ENCODE measurements at places on chromosomes 1 and 21. TPM values are rescaled to one million over a fixed set of nuclear protein-coding genes. Genes with fewer than 3 reads are reported as not detected.
A peak's percentile ranks its signal among the peaks of the same experiment; 100 is the strongest.

GRCh38 chr1:203899869-203900714 lies 38.7 kb downstream of the SNRPE start:
- H3K4me3 ChIP-seq, result no peak overlapping the region
- no peaks in the 10 kb centered on the region for H3K4me1 ChIP-seq
- H3K27me3 ChIP-seq, result peaks cover 1% of the 10 kb centered on the region
- no peak for DNase-seq
- H3K27ac ChIP-seq, result no peak overlapping the region
- H3K36me3 ChIP-seq, result peaks cover 3% of the 10 kb centered on the region

- DNase-seq, result no peak
- no peak overlapping the region for H3K4me3 ChIP-seq
- no peaks in the 10 kb centered on the region for H3K4me1 ChIP-seq
- no peak overlapping the region for H3K27ac ChIP-seq
- no peaks in the 10 kb centered on the region for H3K27me3 ChIP-seq
Measured at GRCh38 chr1:176829261-176829660, 335.3 kb downstream of the ASTN1 start.

GRCh38 chr1:62437273-62437940 lies 558 bp downstream of the USP1 start:
- peak; percentile 57 for DNase-seq
- peaks cover 31% of the 10 kb centered on the region for H3K36me3 ChIP-seq
- H3K4me3 ChIP-seq, result peak overlapping the region; percentile 96
- peaks cover 57% of the 10 kb centered on the region for H3K4me1 ChIP-seq
- peak overlapping the region; percentile 99 for H3K27ac ChIP-seq

The SPRR1A gene
- total RNA-seq, result not detected

DNA sequence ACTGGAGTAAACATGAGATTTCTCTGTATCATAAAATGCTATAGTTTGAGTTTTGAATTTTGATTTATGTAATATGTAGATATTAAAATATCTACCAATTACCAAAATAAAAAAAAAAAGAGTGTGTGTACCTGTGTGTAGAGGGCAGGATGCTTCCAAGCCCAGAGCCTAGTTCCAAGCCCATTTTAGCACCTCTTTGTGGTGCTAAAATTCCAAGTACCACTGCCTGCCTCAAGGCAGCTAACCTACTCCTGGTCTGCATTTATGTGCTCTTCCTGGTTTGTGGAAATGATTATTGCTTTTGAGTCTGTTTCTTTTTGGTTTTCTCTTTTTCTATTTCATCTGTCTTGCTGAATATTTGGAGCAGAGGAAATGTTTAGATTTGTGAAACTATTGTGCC lies 8.7 kb upstream of the POU2F1 start:
- H3K27ac ChIP-seq, result no peak overlapping the region
- no peak for DNase-seq
- peaks cover 7% of the 10 kb centered on the region for H3K4me1 ChIP-seq
- H3K27me3 ChIP-seq, result no peaks in the 10 kb centered on the region
- no peak overlapping the region for H3K4me3 ChIP-seq
- no peaks in the 10 kb centered on the region for H3K36me3 ChIP-seq

DNA sequence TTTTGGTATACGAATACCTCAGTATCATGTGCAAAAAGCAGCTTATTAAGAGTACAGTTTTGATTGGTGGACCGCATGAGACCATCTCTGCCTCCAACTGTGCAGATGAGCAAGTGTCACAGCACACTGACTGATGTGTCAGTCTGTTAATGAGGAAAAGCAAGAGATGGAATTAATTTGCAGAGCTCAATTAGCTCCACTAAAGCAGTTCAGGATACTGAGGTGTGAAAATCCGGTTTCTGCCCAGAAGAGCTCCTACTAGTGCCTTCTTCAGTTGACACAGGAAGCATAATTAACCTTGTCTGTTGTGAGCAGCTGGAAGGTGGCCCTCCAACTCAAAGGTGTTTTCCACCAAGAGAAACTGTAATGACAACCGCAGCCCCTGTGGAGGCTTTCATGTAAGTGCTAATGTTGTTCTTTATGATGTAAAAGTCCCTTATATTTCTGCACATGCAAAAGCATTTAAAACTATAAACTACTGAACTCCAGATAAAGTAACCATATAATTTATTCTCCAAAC lies 44.3 kb downstream of the PCNX2 start:
- no peak overlapping the region for H3K4me3 ChIP-seq
- DNase-seq, result no peak
- no peaks in the 10 kb centered on the region for H3K27me3 ChIP-seq
- no peak overlapping the region for H3K27ac ChIP-seq

- H3K27ac ChIP-seq, result no peak overlapping the region
- H3K36me3 ChIP-seq, result no peaks in the 10 kb centered on the region
- no peak overlapping the region for H3K4me3 ChIP-seq
- H3K27me3 ChIP-seq, result no peaks in the 10 kb centered on the region
- DNase-seq, result no peak
Measured at GRCh38 chr1:3368711-3369445, 85.6 kb upstream of the ARHGEF16 start.

DNA sequence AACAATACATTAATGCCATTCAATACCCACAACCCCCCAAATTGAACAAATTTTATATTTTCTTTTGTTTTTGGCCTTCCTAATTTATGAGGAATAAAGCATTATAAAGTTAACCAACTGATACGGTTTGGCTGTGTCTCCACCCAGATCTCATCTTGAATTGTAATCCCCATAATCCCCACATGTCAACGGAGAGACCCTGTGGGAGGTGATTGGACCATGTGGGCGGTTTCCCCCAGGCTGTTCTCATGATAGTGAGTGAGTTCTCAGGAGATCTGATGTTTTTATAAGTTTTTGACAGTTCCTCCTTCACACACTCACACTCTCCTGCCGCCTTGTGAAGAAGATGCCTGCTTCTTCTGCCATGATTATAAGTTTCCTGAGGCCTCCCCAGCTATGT lies 6.4 kb upstream of the MCOLN3 start:
- H3K4me3 ChIP-seq, result no peak overlapping the region
- H3K36me3 ChIP-seq, result no peaks in the 10 kb centered on the region
- DNase-seq, result no peak
- peaks cover 16% of the 10 kb centered on the region for H3K27me3 ChIP-seq
- H3K27ac ChIP-seq, result no peak overlapping the region

GRCh38 chr1:91610789-91611188 lies 110.1 kb downstream of the CDC7 start:
- H3K4me1 ChIP-seq, result no peaks in the 10 kb centered on the region
- H3K4me3 ChIP-seq, result no peak overlapping the region
- no peaks in the 10 kb centered on the region for H3K27me3 ChIP-seq
- no peak overlapping the region for H3K27ac ChIP-seq
- DNase-seq, result no peak

DNA sequence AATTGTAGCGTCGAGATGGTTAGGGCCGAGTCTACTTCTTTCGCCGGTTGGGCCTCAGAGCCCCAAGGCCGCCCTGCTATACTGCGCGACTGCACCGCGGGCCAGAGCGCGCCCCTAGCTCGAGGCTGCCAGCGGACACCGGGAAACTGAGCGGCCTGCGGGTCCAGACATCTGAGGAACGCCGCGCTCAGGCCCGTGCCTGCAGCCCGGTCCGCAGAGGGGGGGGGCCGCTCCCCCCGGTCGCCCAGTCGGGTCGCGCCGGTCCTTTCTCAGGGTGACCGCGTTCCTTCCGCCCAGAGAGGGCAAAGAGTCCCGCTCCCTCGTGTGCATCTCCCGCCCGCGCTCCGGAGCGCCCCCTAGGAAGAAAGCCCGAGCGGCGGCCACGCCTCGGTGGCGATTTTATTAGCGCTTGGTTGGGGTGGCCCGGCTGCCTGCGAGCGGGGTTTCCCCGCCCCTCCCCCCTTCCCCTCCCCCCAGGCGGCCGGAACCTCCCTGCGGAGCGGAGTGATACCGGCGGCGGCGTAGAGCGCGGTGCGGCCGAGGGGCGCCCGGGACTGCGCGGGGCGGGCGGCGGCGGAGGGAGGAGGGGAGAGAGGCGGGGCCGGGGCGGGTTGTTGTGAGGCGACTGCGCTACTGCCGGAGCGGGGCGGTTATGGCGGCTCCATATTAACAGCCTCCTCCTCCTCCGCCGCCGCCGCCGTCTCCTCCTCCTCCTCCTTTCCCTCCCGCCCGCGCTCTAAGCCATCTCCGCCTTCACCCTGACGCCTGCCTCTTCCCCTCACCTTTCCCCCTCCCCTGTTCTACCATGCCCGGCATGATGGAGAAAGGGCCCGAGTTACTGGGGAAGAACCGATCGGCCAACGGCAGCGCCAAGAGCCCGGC lies at the start of gene RCOR3:
RCOR3 (plus strand) TSS at position 611 of the 882 bp plus-strand sequence; CDS start at position 806, 195 bp downstream.
- peaks cover 17% of the 10 kb centered on the region for H3K36me3 ChIP-seq
- H3K27ac ChIP-seq, result peak within 1 kb of the TSS; percentile 97
- H3K4me1 ChIP-seq, result peaks cover 20% of the 10 kb centered on the region
- peak; percentile 86 for DNase-seq
- H3K4me3 ChIP-seq, result peak within 1 kb of the TSS; percentile 93

GRCh38 chr1:33517596-33518250 lies 45.3 kb downstream of the ZSCAN20 start:
- DNase-seq, result no peak
- H3K36me3 ChIP-seq, result no peaks in the 10 kb centered on the region
- no peak overlapping the region for H3K27ac ChIP-seq
- peaks cover 26% of the 10 kb centered on the region for H3K27me3 ChIP-seq

- H3K36me3 ChIP-seq, result no peaks in the 10 kb centered on the region
- H3K4me1 ChIP-seq, result no peaks in the 10 kb centered on the region
- no peak for DNase-seq
- H3K4me3 ChIP-seq, result no peak overlapping the region
Measured at GRCh38 chr1:67579623-67580394, 105.2 kb upstream of the GADD45A start.

- no peaks in the 10 kb centered on the region for H3K27me3 ChIP-seq
- peaks cover 3% of the 10 kb centered on the region for H3K36me3 ChIP-seq
Measured at GRCh38 chr21:25938658-25939395, 204.1 kb downstream of the GABPA start.

GRCh38 chr21:35281956-35282355 lies 232.9 kb upstream of the RUNX1 start:
- no peak overlapping the region for H3K4me3 ChIP-seq
- DNase-seq, result no peak
- H3K36me3 ChIP-seq, result no peaks in the 10 kb centered on the region
- peaks cover 2% of the 10 kb centered on the region for H3K4me1 ChIP-seq

The GSTM2 gene
- 9.2 TPM for total RNA-seq

DNA sequence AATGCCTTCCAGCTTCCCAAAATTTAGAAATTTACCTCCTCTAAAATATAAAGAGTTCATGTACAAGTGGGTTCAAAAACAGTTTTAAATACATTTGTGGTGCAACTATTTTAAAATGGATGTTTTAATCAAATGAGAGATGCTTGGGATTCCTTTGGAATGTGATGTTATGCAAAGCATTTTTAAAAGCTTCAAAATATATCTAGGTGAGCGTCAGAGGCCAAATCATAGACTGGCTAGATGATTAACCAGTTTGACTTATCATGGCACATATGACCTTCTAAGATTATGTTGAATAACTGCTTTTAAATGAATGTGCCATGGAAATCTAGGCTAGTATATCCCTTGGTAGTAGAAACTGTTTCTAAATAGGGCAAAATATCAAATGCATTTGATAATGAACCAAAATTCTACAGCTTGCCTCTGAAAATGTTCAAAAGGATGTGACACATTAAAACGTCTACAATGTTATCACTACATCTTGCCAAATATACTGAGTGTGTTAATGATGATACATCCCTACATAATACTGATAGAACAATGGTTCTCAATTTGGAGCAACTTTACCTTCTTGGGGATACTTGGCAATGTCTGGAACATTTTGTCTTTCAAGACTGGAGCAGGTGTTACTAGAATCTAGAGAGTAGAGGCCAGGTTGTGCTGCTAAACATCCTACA lies 650.9 kb upstream of the ADGRL2 start:
- no peaks in the 10 kb centered on the region for H3K4me1 ChIP-seq
- no peak overlapping the region for H3K27ac ChIP-seq
- H3K4me3 ChIP-seq, result no peak overlapping the region
